Posterior vena cava (tissue), 2 donors: ENCODE measurements at places on chromosomes 5 and 9.
A peak's percentile ranks its signal among the peaks of the same experiment; 100 is the strongest.

DNA sequence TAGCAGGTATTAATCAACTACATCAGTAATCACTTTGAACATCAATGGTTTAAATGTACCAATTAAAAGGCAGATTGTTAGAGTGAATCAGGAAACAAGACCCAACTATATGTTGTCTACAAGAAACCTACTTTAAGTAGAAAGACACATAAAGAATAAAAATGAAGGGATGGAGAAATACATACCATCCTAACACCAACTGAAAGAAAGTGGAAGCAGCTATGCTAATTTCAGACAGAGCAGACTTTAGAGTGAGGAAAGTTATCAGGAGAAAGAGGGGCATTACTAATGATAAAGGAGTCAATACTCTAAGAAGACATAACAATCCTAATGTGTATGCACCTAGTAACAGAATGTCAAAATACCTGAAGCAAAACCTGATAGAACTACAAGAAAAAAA, 125.8 kb downstream of the NR6A1 start:
- DNase-seq = no peak

- no peak for DNase-seq
Observed at GRCh38 chr5:136191304-136192014, 1.5 kb downstream of the SMIM32 start.

GRCh38 chr9:112971415-112971814, 40.6 kb downstream of the ZNF883 start:
- no peak for DNase-seq

DNA sequence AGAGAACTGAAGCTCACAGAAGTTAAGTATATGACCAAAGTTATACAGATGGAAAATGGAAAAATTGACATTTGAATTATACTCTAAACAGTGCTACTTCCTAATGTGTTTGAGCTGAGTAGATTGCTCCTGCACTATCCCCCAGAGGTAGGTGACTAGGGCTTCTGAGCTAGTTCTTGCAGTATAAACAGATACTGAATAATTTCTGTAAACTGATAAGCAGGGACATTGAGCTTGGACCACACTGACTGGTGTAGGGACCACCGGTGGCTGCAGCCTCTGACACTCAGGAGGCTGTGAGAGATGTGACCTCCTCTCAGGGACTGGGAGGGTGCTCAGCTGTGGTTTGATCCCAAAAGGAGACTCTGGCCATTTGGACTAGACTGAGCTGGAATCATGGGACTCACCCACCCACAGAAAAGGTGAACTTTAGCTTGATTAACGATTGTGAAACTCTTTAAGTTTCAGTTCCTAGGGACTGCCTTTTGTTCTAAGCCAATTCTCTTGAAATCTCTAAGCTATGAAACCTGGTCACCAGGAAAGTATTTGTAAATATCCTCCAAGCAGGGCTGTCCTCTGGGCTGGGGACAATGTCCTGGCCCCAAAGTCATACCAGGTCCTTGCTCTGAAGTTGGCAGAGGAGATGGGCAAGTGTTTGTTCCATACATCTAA, 291.5 kb downstream of the SEC61B start:
- no peak for DNase-seq

DNA sequence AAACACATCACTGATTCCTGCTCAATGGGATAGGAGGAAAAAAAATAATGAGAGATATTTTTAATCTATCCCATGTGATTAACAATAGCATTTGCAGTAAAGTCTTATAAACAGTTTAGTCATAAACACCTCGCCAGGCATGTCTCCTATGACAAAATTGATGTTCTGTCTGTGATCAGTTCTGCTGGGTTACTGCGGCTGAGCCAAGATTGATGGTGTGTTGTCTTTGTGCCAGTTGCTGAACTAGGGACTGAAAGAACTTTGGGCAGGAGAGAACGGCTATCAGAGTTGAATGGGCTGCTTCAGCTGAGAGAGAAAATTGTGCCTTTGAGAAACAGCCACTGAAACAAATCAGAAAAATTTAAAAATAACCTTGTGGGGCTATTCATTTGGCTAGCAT, 37.3 kb upstream of the MAMDC2 start:
- no peak for DNase-seq

GRCh38 chr9:131982102-131982501, 97.6 kb downstream of the MED27 start:
- no peak for DNase-seq

- DNase-seq = no peak
Observed at GRCh38 chr9:124685217-124685616, 85.9 kb downstream of the NR6A1 start.

GRCh38 chr9:99062549-99062948, 42.4 kb upstream of the TGFBR1 start:
- DNase-seq = no peak

DNA sequence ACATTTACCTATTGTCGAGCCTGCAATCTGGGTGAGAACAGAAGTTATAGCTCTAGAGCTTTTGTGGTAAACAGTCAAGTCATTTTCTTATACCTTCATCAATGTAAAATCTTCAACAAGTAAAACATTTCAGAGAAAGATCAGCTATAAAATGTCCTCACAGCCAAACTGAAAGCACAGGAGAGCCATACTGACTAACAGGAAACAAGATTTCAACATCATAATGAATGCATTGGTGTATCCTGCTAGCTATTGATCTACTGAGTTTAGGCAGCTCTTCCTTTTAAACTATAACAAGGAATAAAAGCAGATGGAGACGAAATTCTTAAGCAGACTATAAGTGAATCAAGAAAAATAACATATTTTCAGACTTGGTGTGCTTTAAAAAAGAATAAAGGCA, 1522.9 kb upstream of the WWC1 start:
- no peak for DNase-seq

DNA sequence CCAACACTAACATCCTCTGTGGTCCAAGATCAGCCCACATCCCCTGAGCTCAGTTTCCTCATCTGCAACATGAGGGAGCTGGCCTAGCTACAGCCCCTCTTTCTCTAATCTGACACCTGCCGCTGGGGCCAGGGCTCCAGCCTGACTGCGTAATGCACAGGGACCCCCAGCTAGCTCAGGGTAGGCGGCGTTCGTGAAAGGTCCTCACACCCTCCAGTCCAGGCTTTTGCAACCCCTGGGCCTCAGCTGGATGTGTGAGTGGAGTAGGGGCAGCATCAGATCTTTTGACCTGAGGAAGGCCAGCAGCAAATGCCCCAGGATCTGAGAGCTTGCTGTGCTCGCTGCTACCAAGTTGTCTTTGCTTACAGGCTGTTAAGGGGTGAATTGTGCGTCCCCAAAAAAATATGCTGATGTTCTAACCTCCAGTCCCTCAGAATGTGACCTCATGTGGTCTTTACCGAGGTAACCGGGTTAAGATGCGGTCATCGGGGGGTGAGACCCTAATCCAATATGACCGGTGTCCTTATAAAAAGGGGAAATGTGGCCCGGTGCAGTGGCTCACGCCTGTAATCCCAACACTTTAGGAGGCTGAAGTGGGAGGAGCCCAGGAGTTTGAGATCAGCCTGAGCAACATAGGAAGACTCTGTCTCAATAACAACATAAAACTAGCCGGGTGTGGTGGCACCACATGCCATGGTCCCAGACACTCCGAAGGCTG, 47.8 kb downstream of the PLPP7 start:
- peak; percentile 70 for DNase-seq

- DNase-seq = no peak
Observed at GRCh38 chr5:73376618-73377170, 71.9 kb downstream of the FOXD1 start.

- no peak for DNase-seq
Observed at GRCh38 chr5:86442036-86442745, 175.6 kb upstream of the COX7C start.

GRCh38 chr9:137031904-137032640, at the start of gene FUT7:
FUT7 (minus strand) TSS chr9:137032088; CDS start chr9:137031991, 97 bp downstream.
- DNase-seq = no peak

- no peak for DNase-seq
Observed at GRCh38 chr5:4642525-4642924, 497.6 kb upstream of the ADAMTS16 start.

GRCh38 chr9:84337252-84337651, 3.3 kb downstream of the SLC28A3 start:
- no peak for DNase-seq

DNA sequence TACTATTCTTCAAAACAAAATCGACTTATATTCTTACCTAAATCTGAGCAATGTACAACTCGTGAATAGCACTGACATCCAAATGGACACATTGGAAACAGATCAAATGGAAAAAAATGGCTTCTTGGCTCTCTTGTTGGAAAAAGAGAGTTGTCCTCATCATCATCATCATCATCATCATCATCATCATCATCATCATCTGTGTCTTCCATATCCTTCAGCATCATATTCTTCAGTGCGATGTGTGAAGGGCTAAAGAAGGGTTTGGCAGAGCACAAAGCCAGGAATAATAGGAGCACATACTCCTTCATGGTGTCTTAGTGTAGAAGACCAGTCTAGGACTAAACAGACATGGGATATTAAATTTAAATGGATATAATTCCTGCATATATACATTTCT, 7.7 kb downstream of the ASPN start:
- no peak for DNase-seq

GRCh38 chr5:40029711-40030495, 605.1 kb upstream of the DAB2 start:
- no peak for DNase-seq

DNA sequence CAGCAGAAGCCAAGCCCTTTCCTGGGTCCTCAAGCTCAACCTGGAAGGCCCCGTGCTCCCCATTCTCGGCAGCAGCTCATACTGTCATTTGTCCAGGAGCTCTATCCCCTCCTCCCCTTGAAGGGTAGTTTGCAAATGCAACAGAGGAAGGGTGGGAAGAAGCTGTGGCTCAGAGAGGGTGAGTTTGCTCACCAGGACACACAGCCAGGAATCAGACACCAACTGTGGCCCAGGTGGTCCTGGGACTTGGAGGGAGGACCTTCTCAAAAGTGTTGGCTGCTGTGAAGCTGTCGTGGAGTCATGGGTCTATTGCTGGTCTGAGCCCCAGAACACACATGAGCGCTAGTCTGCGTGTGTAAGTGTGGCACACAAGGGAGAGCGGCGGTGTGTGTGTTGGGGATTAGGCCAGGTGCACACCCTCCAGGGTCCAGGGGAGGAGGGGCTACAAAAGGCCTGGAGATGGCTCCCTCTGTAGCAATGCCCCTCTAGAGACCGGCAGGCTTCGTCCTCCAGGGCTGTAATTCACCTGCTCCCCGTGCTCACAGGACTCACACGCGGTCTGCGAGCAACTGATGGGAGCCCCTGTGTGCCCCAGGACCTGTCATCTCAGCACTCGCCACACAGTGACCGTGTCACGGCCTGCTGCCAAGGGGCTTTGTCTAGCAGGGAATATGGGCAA, 8.2 kb upstream of the RPS14 start:
- DNase-seq = no peak

- DNase-seq = no peak
Observed at GRCh38 chr5:135100431-135100830, 66.4 kb upstream of the PITX1 start.

DNA sequence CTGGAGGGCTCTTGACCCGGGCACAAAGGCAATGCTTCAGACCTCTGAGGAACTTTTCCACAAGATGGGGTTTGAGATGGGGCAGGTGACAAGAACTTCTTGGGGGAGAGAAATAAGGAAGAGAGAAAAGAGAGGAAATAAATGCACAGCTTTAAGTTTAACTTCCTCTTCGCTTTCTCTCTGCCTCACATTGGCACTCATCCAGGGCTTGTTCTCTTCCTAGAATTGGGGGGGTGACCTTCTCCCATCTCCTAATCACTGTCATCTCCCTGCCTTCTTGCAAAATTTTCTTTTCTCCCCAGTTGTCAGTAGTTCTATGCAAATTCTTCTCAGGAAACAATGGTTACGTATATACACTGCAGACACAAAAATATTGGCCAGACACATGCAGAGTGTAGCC, 19.1 kb upstream of the ADCY2 start:
- DNase-seq = no peak

GRCh38 chr5:135565725-135566421, 12.9 kb downstream of the CXCL14 start:
- DNase-seq = peak; percentile 91
